ENCODE measurements at places on chromosomes 12 and 14.

DNA sequence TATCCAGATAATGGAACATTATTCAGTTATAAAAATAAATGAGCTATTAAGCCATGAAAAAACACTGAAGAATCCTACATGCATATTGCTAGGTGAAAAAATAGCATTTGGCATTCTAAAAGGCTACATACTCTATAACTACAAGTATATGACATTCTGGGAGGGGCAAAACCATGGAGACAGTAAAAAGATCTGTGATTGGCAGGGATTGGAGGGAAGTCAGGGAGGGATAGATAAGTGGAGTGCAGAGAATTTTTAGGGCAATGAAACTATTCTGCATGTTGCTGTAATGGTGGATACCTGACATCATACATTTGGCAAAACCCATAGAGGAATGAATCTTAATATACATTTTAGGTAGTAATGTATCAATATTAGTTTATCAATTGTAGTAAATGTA is 63.1 kb upstream of the SLC38A2 start:
- no peak for DNase-seq

DNA sequence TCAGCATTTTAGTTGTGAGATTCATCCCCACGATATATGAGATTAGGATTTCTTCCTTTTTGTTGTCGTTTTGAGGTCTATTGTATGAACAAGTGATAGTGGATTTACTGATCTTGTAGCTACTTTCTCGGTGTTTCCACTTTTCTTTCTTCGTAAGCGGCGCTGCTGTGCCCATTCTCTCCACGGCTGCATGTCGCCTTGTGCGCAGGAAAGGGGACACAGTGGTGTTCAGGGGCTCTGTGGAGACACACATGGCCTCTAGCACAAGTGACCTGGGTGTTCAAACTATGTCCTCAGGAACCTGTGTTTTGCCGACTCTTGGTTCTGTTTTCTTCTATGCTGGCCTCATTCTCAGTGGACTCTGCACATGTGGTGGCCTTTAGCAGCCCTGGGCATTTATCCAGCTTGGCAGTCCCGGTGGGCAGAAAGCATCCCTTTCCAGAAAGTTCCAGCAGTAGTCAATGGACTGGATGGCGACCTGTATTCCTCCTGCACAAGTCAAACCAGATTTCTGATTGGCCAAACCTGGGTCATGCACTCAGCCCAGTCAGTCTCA is 18.7 kb downstream of the CKAP4 start:
- DNase-seq: no peak

DNA sequence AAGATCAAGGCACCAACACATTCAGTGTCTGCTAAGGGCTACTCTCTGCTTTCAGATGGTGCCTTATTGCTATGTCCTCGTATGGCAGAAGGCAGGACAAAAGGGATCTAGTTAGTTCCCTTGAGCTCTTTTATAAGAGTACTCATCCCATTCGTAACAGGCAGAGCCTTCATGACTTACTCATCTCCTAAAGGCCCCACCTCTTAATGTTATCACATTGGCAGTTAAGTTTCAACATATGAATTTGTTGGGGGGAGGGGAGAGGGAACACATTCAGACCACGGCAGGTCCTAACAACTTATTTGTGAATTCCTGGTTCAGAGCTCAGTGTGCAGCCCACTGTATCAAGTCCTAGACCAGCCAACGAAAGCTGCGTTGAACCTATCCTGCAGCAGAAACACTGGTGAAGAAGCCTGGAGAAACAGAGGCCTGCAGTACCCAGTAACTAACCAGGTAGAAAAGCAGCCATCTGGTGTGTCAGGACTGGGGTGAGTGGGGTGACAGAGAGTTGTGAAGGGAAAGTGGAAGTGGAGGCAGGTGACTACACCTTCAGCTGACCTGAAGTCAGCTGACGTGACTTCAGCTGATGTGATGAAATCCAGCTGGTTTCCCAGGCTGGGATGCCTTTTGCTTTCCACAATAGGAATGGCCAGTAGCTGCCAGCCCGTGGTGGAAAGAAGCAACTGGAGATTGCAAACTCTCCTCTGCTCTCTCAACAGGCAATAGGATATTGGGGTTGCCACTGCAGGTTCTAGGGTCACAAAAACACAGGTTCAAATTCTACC is 101.6 kb upstream of the PLXNC1 start:
- DNase-seq: no peak

GRCh38 chr14:60482743-60483142 is 3.1 kb downstream of the C14orf39 start:
- no peak for DNase-seq

Measured in GM19239 (cell line).